ENCODE measurements at places on chromosomes 7 and 10. TPM values are rescaled to one million over a fixed set of nuclear protein-coding genes. Genes with fewer than 3 reads are reported as not detected.

DNA sequence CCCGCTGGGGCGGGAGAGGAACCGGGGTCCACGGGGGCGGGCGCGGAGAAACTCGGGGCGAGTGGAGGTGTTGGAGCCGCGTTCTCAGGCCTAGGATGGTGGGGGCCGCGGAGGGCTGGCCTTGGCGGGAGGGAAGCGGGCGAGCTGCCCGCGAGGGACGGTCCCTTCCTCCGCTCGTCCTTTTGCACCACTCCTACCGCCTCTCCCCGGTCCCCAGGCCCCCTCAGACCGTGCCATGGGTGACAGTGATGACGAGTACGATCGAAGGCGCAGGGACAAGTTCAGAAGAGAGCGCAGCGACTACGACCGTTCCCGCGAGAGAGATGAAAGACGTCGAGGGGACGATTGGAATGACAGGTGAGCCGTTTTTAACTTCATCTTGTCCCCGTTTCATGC, 451 bp downstream of the SRRT start:
- no peak for DNase-seq

- no peak for DNase-seq
Observed at GRCh38 chr7:143924851-143925250, 10.2 kb upstream of the OR2F2 start.

GRCh38 chr10:44382131-44382858, 2.6 kb downstream of the CXCL12 start:
- DNase-seq = no peak

- no peak for DNase-seq
Observed at GRCh38 chr10:24439935-24440334, 231.0 kb downstream of the KIAA1217 start.

ELFN1 gene
- total RNA-seq = not detected

SAMD9 gene
- total RNA-seq = 37.3 TPM
